ENCODE measurements at places on chromosomes 3 and 15. TPM values are rescaled to one million over a fixed set of nuclear protein-coding genes. Genes with fewer than 3 reads are reported as not detected.

Gene LTF
- 5.0 TPM for total RNA-seq

Gene SLC7A14
- not detected for total RNA-seq

Gene TGM5
- 146 TPM for total RNA-seq

DNA sequence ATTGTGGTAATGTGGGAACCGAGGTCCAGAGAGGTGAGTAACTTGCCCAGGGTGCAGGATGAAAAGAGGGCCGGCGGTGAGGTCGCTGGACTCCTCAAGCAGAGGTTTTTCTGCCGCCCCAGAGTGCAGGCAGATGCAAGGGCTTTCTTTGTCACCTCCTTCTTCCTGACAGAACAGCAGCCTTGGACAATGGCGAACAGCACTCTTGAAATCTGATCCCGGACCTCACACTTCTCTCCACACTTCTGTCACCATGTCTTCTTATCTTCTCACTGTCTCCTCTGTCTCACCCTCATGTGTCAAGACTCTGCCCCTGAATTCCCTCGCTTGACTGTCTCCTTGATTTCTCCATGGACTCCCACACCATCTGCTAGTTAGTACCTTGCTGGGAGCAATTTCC is 15.4 kb upstream of the VPS8 start:
- DNase-seq = no peak
- no peak overlapping the region for H3K27ac ChIP-seq
- no peaks in the 10 kb centered on the region for H3K4me1 ChIP-seq
- no peaks in the 10 kb centered on the region for H3K36me3 ChIP-seq

Gene BFSP2
- total RNA-seq = not detected

DNA sequence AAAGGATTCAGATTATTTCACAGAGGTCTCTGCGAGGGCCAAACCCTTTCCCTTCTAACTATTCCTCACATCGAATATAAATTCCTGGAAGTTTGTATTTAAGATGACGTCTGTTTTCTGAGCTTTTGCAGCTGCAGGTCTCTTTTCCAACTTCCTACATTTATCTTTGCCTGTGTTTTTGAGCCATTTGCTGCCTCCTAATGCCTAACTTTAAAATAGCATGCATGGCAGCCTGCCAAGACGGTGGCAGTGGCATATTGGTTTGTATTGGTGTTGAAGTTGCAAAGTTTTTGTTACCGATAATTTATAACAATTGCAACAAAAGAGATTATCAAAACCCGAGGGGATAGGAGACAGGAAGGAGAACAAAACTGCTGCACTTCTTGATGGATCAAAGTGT is 187.1 kb upstream of the DNAJC19 start:
- no peaks in the 10 kb centered on the region for H3K4me1 ChIP-seq
- peak; percentile 79 for DNase-seq
- no peaks in the 10 kb centered on the region for H3K36me3 ChIP-seq
- no peak overlapping the region for H3K4me3 ChIP-seq

GRCh38 chr3:134144694-134145093 is 106.0 kb downstream of the RYK start:
- H3K4me1 ChIP-seq = peaks cover 18% of the 10 kb centered on the region
- no peak overlapping the region for H3K4me3 ChIP-seq
- H3K27me3 ChIP-seq = no peaks in the 10 kb centered on the region
- no peaks in the 10 kb centered on the region for H3K36me3 ChIP-seq
- DNase-seq = no peak
- no peak overlapping the region for H3K27ac ChIP-seq

DNA sequence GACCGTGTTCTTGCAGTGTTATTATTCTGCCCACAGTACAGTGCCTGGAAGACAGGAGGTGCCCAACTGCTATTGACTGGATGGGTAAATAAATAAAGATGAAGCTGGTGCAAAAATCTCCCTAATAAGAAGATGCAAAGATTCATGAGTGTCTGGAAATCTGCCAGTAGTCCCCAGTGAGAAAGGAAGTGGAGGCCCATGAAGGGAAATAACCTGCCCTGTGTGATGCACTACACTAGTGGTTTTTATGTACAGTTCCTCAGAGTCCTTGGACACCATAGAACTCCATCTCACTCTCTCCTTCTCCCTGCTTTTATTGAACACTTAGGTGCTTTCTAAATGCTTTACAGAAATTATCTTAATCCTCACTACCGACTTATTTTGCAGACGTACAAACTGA is 8.3 kb upstream of the SUCLG2 start:
- DNase-seq = no peak
- no peaks in the 10 kb centered on the region for H3K27me3 ChIP-seq
- no peaks in the 10 kb centered on the region for H3K4me1 ChIP-seq
- no peaks in the 10 kb centered on the region for H3K36me3 ChIP-seq
- H3K4me3 ChIP-seq = no peak overlapping the region

Gene LCTL
- not detected for total RNA-seq

DNA sequence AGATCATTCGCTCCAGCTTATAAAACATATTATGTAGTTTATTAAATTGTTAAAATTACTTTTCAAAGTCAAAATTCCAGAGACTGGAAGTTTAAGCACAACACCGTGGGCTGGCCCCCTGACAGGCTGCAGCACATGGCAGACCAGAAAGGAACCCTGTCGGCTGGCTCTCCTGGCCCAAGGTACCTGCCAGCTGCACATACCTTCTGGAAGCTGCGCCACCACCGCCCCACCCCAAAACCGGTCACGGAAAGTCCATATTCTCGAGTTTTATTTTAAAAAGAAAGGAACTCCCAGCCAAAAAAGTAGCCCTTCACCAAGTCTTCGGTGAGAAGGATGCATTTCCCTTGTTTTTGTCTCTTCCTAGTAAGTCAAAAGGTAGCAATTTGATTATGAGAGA is 94.6 kb downstream of the FOXP1 start:
- DNase-seq = no peak
- H3K4me1 ChIP-seq = no peaks in the 10 kb centered on the region
- H3K36me3 ChIP-seq = peaks cover 5% of the 10 kb centered on the region
- no peaks in the 10 kb centered on the region for H3K27me3 ChIP-seq
- no peak overlapping the region for H3K27ac ChIP-seq
- no peak overlapping the region for H3K4me3 ChIP-seq

Gene CAV3
- not detected for total RNA-seq

DNA sequence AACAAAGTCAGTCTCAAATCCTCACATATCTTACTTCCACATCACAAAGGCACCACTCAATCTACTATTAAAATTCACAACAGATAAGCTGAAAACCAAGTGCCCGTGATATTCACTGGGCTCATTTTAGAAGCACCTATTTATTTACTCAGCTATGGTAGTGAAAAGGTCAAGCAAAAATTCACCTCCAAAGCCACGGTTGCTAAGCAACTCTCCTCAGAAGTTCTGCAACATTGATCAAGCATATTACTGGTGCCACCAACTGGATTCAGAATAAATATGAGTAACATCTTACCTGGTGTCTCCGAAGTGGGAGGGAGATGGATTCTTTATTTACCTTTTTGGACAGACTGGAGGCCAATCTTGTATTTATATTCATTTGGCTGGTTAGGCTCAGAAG is 714.8 kb downstream of the FHIT start:
- H3K36me3 ChIP-seq = no peaks in the 10 kb centered on the region
- no peaks in the 10 kb centered on the region for H3K27me3 ChIP-seq
- no peak overlapping the region for H3K27ac ChIP-seq
- H3K4me3 ChIP-seq = no peak overlapping the region
- no peak for DNase-seq
- H3K4me1 ChIP-seq = no peaks in the 10 kb centered on the region

DNA sequence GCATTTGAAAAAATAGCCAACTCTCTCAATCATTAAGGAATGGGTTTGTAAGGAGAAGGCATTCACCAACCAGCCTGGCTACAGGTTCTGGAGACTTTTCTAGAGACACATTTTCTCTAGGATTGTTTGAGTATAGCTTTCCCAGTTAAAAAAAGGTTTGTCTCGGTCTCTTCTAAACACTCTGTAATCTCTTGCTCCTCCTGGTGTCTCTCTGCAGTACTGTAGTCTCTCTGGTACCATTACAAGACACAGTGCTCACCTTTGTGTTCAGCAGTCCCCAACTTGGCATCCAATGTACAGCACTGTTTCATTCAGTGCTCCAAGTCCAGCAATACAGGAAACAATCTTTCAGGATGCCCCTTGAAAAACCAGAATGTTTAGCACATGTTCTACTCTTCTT is 534.4 kb downstream of the ZNF385D start:
- H3K27me3 ChIP-seq = no peaks in the 10 kb centered on the region
- H3K4me1 ChIP-seq = no peaks in the 10 kb centered on the region
- DNase-seq = no peak

Gene NMNAT3
- total RNA-seq = 25.3 TPM

GRCh38 chr15:80246425-80246894 is 5.6 kb downstream of the CTXND1 start:
- peaks cover 3% of the 10 kb centered on the region for H3K4me1 ChIP-seq
- no peak for DNase-seq
- H3K4me3 ChIP-seq = no peak overlapping the region
- H3K27ac ChIP-seq = no peak overlapping the region

Gene TMC3
- total RNA-seq = not detected

- H3K4me1 ChIP-seq = peaks cover 10% of the 10 kb centered on the region
- no peak overlapping the region for H3K4me3 ChIP-seq
- H3K27ac ChIP-seq = peak overlapping the region; percentile 62
- DNase-seq = no peak
- no peaks in the 10 kb centered on the region for H3K27me3 ChIP-seq
Measured at GRCh38 chr3:73546961-73547360, 77.8 kb downstream of the PDZRN3 start.

DNA sequence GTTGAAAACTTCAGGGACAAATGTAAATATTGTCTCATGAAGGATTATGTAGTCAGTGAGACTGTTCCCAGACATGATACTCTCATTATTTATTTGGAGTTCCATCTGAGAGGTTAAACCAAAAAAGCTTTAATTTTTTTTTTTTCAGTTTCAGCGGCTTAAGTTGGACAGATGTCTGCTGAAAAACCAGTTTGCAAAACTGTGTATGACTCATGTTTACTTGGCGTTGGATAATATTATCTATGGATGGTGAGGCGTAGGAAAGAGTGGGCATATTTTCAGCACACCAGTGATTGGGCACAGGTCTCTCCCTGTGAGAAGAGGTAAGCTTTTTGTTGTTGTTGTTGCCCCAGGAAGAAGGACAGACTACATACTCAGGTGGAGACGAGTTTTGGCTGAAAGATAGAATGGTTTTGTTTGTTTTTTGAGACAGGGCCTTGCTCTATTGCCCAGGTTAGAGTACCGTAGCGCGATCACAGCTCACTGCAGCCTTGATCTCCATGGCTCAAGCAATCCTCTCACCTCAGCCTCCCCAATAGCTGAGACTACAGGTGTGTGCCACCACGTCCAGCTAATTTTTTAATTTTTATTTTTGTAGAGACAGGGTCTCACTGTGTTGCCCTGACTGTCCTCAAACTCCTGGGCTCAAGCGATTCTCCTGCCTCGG is 16.4 kb upstream of the ANXA2 start:
- H3K27me3 ChIP-seq = no peaks in the 10 kb centered on the region
- no peak overlapping the region for H3K4me3 ChIP-seq
- H3K4me1 ChIP-seq = peaks cover 19% of the 10 kb centered on the region
- DNase-seq = no peak

- H3K27me3 ChIP-seq = peaks cover 8% of the 10 kb centered on the region
- no peak overlapping the region for H3K4me3 ChIP-seq
- no peak for DNase-seq
- no peaks in the 10 kb centered on the region for H3K4me1 ChIP-seq
- H3K36me3 ChIP-seq = no peaks in the 10 kb centered on the region
Measured at GRCh38 chr15:66587749-66588148, 22.0 kb upstream of the LCTL start.

GRCh38 chr15:57340682-57341259 is 35.5 kb upstream of the CGNL1 start:
- H3K27ac ChIP-seq = no peak overlapping the region
- no peaks in the 10 kb centered on the region for H3K27me3 ChIP-seq
- no peaks in the 10 kb centered on the region for H3K4me1 ChIP-seq

DNA sequence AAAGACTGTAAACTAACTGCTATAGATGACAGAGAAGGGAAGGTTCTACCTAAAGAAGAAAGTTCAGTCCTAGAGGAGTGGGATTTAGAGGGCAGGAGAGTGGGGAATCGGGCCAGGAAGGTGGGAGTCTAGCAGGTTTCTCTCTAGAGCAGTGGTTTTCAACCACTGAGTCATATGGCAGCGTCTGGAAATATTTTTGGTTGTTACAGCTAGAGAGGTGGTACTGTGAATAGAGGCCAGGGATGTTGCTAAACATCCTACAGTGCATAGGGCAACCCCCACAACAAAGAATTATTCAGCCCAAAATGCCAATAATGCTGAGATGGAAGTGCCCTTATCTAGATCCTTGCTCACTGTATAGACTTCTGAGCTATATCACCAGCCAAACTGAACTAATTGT is 28.7 kb downstream of the ATP1B3 start:
- no peak overlapping the region for H3K27ac ChIP-seq
- peaks cover 43% of the 10 kb centered on the region for H3K36me3 ChIP-seq
- peaks cover 11% of the 10 kb centered on the region for H3K4me1 ChIP-seq
- H3K4me3 ChIP-seq = no peak overlapping the region
- DNase-seq = no peak
- no peaks in the 10 kb centered on the region for H3K27me3 ChIP-seq

GRCh38 chr15:68275165-68275746 is 2.3 kb upstream of the FEM1B start:
- H3K4me1 ChIP-seq = peaks cover 67% of the 10 kb centered on the region
- H3K4me3 ChIP-seq = no peak overlapping the region
- no peaks in the 10 kb centered on the region for H3K27me3 ChIP-seq
- DNase-seq = no peak

DNA sequence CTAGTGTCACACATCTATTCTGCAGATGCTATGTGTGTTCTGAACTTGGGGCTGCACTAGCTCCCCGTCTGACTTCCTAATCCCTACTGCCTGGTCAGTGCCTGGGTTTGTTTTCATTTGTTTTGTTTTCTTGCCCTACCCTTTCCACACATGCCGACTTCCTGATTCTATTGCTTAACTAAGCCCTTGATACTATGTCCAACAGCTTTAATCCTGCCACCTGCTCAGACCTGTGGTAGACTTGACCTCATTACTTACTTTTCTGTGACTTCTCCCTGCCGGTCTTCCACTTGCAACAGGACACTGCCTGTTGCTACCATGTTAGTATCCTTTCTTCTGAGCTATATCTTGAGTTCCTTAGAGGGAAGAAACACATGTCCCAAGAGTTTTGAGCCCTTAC is 39.3 kb upstream of the CEMIP start:
- H3K36me3 ChIP-seq = no peaks in the 10 kb centered on the region
- no peak overlapping the region for H3K4me3 ChIP-seq
- no peak for DNase-seq
- no peaks in the 10 kb centered on the region for H3K4me1 ChIP-seq

GRCh38 chr15:50168783-50169411 is 13.1 kb upstream of the SLC27A2 start:
- no peak overlapping the region for H3K27ac ChIP-seq
- H3K27me3 ChIP-seq = no peaks in the 10 kb centered on the region
- no peak for DNase-seq
- no peak overlapping the region for H3K4me3 ChIP-seq

DNA sequence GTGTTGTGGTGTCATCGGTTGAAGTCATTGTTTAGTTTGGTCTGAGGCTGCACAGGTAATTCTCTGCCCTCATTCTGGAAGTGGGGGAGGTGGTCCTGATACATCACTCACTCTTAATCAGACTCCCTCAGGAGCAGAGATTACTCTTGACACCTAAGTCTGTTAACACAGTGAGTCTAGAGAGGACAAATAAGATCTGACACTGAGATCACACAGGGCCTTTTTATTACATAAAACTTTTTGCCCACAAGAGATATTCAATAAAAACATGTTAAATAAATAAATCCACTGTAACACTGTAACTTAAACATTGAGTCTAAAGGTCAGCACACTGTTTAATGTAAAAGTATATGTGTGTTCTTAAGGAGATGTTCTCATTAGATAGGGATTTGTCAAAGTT is 57.1 kb upstream of the MBNL1 start:
- no peaks in the 10 kb centered on the region for H3K27me3 ChIP-seq
- no peak for DNase-seq
- peaks cover 8% of the 10 kb centered on the region for H3K4me1 ChIP-seq
- H3K36me3 ChIP-seq = no peaks in the 10 kb centered on the region
- no peak overlapping the region for H3K27ac ChIP-seq
- H3K4me3 ChIP-seq = no peak overlapping the region

All from suprapubic skin (tissue), 4 donors.